Memory B cell (primary cell): ENCODE measurements at places on chromosomes 2 and 18.

DNA sequence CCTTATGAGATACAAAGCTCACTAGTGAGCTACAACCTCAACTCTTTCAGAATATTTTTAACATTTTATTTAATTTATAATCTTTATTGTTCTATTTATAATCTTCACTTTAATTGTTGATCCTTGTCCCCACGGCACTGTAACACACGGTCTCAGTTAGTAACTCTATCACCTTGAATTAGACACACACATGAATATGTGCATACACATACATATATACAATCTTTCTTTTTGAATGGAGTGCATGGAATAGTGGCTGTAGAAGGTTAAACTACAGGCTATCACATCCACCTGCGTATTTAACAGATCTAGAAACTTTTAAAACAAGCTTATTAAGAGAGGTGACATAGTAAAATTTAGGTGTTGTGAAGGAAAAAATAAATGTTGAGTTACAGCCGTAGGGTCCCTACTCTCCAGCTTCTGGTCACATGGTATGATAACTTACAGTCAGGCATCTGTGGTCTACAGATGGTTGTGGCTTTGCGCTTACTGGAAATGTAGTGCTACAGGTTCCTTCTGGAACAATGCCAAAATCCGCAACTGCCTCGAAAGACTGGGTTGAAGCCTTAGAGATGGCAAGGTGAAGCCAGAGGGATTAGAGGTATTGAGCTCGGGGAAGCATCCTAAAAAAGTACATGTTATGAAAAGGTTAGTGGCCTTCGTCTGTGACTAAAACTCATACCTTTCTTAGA is 1324.1 kb upstream of the SLC39A10 start:
- no peak for DNase-seq

GRCh38 chr18:48790226-48790863 is 160.4 kb downstream of the SMAD7 start:
- DNase-seq, result no peak

DNA sequence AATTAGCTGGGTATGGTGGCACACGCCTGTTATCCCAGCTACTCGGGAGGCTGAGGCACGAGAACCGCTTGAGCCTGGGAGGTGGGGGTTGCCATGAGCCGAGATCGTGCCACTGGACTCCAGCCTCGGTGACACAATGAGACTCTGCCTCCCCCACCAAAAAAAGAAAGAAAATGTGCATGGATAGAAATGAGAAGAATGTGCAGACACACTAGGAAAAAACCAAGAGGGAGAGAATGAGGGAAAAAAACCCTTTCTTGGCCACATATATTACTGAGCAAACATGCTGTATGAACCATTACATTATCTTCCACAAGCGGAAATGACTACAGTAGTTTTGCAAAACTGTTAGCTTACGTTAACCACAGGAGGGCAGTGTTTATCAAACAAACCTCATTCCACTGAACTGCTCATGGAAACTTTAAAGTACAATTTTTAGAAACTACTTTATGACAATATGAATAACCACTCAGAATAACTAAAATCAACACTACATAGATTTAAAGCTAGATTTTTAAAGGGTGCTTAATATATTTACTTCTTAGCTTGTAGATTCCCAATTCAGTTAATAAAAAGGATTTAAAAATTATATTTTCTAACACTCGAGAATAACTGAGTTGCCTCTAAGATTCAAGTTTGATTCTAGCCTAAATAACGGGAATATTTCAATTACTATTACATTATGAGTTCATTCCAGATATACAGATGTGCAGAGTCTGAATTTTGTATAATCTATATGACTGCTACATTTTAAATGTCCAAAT is 26.4 kb downstream of the ASXL2 start:
- no peak for DNase-seq

GRCh38 chr18:76497021-76497420 is 2.0 kb upstream of the ZNF516 start:
- DNase-seq, result no peak

DNA sequence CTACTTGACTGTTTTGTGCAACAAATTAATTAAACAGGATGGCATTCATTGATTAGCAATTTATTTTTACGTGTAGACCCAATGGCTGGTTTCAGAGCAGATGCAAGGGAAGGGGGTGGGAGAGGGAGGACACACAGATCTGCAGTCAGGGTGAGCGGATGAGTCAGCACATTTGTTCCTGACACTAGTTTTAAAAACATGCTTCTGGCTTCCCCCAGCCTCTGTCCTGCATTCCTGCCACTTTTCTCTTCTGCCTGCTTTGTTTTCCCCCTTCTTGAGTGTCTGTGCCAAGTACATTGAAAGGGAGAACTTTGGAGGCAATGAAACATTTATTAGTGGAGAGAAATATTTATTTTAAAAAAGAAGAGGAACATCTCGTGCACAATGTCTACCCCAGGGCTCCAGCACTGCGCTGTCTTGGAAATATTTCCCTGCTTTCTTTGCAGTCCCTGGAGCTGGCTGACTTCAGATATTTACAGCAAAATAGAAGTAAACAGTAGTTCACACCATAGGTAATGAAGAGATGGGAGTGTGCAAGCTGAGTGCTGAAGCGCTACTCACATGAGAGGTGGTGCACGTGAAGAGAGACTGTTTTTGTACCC is 52.2 kb downstream of the NRP2 start:
- DNase-seq, result no peak

DNA sequence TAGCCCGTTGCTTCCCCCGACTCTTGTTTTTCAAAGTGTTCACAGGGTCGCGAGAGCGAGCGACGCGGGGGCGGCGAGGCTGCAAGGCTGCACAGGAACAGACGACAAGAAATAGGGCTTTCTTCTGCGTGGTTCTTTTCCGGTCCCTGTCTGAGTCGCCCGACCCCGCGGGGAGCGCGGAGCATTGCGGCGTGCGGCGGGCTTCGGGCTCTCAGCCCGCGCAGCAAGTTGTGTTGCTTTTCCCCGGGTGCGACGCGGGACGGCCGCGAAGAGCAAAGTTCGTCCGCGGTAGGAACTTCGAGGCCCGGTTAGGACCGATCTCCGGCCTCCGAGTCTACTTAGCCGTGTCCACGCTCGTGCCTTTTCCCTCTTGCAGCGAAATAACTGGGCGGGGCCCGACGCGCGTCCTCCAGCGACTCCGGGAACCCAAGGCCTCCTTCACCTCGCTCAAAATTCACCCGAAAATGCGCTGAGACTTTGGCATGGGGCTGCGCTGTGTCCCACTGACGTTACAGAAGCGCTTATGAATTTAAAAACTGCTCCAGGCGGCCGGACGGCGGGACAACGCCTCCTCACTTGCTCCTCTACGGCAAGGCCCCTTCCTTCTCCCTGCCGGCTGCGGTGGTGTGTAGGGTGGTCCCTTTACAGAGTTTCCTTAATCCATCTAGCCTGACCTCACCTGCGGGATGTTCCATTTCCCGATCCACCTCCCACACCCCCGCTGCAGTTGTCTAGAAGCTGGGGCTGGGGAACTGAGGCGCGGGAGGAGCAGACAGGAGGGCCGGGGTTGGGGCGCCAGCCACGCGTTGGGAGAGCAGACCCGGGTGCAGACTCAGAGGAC is 1.5 kb upstream of the BCL2L11 start:
- DNase-seq, result peak; percentile 59

GRCh38 chr2:221527776-221528309 is 44.3 kb downstream of the EPHA4 start:
- DNase-seq, result no peak

GRCh38 chr2:26623541-26624495 is 17.3 kb downstream of the CIB4 start:
- no peak for DNase-seq

DNA sequence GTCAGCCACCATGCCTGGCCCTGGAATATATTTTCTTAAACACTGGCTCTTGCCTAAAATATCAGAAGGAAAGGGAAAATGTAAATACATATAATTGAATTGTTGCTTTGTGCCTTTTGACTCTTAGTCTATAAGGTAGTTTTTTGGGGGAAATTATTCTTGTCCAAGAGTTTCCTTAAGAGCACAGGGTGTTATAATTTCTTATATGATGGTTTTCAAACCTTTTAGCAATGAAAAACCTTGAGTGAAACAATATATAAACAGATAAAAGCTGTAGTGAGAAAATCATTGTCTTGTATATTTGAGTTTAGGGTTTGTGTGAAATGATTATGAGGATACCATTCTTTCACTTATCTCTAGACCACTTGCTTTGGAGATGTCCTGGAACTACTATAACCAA is 40.2 kb downstream of the DDX1 start:
- DNase-seq, result no peak

DNA sequence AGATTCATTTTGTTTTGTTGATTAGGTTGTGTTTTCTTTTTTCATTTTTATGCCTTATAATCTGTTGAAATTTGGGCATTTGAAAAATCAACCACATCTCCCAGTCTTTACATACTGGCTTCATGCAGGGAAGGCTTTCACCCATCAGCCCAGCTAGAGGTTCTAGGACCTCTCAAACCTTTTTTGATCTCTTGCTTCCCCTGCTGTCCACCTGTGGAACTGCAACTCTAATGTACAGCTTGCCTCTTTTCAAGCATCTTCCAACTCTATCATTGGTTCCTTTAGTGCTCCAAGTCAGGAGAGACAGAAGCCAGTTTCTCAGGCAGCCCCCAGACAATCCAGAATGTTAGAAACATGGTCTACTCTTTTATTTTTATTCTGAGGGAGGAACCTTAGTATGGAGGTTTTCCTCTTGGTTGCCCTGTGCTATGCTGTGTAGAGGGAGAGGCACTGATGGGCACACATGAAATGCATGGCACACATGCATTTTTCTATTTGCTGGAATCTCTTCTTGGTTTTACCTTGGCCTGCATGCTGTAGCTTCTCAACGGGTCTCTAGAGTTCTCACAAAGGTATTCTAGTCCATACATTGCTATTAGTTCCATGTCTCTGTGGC is 107.2 kb upstream of the L3MBTL4 start:
- no peak for DNase-seq

GRCh38 chr2:8002765-8003393 is 679.0 kb upstream of the ID2 start:
- no peak for DNase-seq

DNA sequence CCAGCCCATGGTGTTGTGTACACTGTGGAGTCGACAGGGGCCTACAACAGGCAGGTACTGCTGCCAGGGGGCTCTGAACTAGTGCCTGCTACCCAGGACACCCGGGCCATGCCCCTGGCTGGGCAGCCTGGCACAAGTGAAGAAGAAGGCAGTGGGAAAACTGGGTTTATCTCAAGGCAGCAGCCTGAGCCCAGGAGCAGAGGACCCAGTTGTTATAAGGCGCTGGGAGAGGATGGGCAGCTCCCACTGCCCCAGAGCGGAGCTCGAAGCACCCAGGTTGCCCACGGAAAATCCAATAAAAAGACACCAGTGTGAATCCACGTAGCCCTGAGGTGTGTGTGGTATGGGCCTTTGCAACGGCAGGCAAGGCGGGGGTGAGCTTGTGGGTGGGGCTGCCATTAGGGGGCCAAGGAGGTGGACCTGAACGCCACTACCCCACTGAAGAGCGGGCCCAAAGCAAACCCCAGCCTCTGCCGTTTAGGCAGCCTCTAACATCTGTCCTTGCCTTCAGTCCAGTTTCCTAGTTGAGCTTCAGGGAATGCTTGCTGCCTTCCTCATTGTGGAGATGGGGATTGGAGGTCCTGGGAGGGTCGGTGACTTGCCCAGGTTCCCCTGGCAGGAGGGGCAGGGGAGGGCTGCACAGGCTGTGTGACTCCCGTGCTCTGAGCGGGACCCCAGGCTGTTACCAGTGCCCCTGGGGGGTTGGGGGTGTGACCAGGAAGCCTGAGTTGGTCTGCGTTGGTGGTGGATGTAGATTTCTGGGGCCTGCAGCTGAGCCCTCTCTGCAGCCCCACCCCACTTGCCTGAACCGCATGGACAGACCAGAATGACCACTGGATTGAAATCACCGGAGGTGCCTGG is 16.0 kb downstream of the ARID5A start:
- DNase-seq, result no peak

DNA sequence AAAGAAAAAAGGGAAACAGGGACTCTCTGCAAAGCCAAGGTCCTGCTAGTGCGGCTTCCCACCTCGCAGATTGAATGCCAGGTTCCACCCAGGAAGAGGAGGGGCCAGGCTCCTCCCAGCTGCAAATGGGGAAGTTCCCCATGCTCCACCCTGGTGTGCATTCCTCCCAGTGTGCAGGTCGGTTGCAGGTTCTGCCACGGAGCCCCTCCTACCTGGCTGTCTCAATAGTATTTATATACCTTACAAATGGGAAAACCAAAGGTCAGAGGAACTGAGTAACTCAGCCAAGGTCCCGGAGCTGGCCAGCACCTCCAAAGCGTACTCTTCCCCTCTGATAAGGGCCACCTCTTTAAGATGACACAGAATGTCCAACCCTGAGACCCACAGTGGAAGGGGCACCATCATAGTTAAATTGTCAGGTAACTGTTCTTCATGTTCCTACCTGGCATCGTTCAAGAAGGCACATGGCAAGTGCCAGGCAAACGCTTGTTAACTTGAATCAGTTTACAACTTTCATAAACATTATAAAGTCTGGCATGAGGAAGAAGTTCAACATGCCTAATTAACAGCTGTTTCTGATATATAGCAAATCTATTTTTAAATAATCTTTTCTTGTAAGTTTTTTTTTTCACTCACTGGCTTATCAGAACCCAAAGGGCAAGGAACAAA is 35.5 kb downstream of the POU3F3 start:
- DNase-seq, result no peak
